ENCODE measurements at places on chromosomes 12 and 14.

GRCh38 chr14:93155667-93156066 lies 29.0 kb downstream of the MOAP1 start:
- no peak for DNase-seq

DNA sequence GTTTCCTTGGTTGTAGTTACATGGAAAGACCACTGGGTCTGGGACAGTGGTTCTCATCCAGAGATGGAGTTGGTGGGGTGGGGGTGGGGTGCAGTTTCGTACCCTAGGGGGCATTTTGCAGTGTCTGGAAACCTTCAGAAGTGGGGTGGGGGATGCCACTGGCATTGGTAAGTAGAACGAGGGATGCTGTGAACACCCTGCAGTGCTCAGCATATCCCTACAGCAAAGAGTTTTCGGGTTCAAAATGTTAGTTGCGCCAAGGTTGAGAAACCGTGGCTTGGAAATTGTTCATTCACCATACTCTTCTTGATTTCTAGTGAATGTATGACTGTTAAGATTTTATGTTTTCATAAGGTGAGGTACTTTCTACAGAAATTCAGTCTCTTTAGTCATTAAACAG lies 28.7 kb downstream of the TRAF3 start:
- no peak for DNase-seq

- no peak for DNase-seq
These were observed 9.2 kb downstream of the PTGES3 start for GRCh38 chr12:56678852-56679251.

- peak; percentile 63 for DNase-seq
These were observed 80.8 kb upstream of the C12orf71 start for GRCh38 chr12:27163048-27163715.

- no peak for DNase-seq
These were observed 181.0 kb downstream of the IPO8 start for GRCh38 chr12:30514666-30515065.

DNA sequence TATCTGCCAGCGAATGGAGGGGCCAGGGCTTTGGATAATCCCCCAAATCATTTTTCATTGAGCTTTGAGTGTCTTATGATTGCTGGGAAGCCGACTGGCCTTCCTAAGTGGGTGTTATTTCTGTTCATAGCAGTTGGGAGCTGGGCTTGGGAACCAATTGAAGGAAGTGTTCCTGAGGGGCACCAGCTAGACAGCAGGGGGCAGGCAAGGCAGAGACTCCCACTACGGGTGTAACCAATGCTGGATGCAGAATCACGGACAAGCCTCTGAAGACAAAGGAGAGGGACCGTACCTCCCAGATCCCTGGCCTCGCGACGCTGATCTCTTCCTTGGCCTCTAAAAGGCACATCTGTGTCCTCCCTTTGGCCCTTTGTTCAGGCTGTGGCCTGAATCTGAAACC lies 149.0 kb upstream of the PRMT8 start:
- peak; percentile 47 for DNase-seq

DNA sequence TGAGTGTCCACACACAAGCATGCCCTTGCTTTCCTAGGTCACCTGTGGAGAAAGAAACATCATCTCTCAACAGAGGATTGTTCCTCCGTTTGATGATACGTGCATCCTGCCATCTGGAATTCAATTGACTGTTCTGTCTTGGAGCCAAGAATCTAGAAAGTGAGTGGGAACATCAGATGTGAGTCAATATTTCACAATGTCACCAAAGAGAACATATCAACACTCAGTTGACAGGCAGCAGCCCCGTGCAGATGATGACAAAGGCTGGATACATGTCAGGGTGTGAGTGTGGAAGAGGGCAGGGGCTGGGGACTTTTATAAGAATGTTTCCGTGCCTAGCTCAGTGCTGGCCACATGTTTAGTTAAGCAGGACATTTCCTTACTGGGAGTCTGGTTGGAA lies 76.1 kb downstream of the TBC1D30 start:
- DNase-seq: peak; percentile 48

- no peak for DNase-seq
These were observed 37.8 kb downstream of the HCAR2 start for GRCh38 chr12:122665349-122665748.

GRCh38 chr14:28952666-28953065 lies 186.1 kb downstream of the FOXG1 start:
- DNase-seq: no peak

- DNase-seq: no peak
These were observed 145.8 kb downstream of the BICD1 start for GRCh38 chr12:32252199-32253073.

- peak; percentile 28 for DNase-seq
These were observed 18.6 kb upstream of the PRKAB1 start for GRCh38 chr12:119649202-119649808.

DNA sequence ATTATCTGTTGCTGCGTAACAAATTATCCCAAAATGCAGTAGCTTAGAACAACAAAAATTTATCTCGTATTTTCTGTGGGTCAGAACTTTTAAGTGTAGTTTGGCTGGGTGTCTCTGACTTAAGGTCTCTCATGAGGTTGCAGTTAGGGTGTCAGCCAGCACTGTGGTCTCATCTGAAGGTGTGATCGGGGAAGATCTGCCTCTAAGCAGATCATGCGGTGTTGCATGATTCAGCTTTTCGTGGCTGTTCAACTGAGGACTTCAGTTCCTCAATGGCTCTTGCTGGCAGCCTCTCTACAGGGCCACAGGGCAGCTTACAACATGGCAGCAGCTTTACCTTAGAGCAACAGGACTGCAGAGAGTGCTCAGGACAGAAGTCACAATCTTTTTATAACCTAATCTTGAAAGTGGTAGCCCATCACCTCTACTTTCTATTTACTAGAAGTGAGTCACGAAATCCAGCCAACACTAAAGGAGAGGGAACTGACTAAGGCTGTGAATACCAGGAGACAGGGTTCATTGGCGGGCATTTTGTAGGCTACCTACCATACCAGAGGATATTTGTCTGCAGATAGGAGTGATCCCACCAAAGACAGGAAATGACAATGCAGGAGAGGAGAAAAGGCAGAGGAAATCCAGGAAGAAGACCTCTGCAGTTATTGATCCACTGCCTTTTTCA lies 1.8 kb upstream of the TMPRSS12 start:
- DNase-seq: no peak
